Hematopoietic multipotent progenitor cell (in vitro differentiated cells): ENCODE measurements at places on chromosomes 1 and 21.

DNA sequence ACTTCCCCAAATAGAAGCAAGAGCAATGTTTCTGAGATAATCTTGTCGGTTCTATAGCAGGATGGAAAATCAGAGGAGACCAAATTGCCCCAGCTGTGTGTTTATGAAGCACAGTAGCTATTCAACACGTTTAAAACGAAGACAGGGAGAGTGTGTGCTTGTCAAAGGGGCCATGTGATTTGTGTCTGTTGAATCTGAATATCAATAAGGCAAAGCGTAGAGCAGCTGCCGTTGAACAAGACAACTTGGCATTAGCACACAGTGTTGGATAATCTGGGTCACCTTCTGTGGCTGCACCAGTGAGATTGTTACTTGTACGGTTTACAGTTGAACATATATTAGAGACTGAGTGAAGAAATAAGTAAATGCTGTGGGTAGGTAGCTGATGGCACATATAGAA, 1.0 kb downstream of the CRB1 start:
- no peak for DNase-seq

- no peak for DNase-seq
These were observed 63.8 kb downstream of the TGFB2 start for GRCh38 chr1:218408942-218409341.

GRCh38 chr1:6357243-6357936, 36.2 kb downstream of the ACOT7 start:
- no peak for DNase-seq

DNA sequence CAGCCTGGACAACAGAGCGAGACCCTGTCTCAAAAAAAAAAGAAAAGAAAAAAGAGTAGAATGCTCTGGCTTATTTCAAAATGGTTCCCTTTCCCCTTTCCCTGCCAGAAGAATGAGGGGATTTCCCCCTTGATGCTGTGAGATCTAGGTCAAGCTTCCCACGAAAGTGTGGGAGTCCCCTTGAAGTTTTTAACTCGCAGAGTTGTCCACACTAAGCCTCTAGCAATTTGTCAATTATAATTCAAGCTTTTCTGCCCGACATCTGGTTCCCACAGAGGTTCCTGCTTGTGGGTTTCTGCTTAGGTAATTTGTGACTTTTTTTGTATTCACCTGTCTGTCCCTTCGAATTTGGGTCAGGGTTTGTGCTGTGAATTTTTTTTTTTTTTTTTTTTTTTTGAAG, 62.8 kb downstream of the ZFYVE9 start:
- DNase-seq, result no peak

GRCh38 chr1:66246351-66247269, 287.3 kb upstream of the SGIP1 start:
- no peak for DNase-seq

DNA sequence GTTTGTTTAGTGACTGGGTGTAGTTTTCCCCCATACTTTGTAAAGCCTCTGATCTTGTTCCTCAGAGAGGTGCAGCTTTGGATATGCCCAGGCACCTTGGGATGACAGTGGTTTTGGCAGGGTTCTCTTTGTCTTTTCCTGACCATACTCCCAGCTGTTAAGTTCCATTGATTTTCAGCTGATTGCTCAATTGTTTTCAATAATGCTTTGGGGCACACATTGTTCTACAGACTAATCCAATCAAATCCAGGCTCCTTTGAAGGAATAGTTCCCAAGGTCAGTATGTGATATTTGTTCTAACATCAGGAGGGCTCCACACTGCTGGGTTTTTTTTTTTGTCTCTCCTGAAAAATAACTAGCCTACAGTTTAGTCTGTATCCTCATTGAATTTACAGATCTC, 24.8 kb downstream of the PPP2R5A start:
- no peak for DNase-seq
